SIG-M5 (cell line): ENCODE measurements at places on chromosomes 7 and 10.

- DNase-seq: no peak
These were observed 254.3 kb downstream of the CDK14 start for GRCh38 chr7:90850471-90850870.

DNA sequence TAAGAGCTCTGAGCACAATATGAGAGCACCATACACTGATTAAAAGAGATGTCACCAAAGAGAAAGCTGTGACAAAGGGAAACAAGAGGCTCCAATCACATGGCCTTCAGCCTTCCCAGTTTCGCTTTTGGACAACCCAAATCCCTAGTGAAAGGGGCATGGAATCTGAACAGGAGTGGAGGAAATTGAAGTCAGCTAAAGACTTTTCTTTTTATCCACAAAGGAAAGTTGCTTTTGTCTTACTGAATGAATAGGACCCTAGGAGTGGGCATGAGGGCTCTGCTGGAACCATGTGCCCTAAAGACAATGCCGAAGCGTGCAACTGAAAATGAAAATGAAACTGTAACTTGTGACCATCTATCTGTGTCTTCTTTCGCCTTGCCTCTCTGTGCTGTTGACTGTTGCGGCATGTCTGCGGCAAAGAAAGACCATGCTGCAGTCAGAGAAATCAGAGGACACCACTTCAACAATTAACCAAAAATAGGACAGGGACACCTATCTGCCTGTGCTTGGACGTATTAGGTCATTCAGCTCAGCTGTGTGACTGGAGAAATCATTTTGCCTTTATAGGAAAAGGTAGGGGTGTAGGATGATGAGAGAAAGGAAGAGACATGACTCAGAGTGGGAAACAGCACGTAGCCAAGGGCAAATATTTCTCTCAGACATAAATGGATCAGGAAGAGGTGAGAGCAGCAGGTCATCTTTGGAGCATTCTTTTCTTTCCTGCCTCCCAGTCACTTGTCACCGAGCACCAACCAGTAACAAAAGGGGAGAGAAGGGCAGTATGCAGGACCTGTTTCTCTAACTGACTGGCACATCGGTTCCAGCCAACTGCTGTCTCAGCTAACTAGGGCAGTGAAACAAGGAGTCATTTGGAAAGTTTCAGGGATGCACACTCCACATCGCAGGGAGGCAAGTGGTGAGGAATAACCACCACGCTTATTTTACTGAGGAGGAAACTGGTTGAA lies 12.3 kb downstream of the CAV2 start:
- no peak for DNase-seq

- DNase-seq: no peak
These were observed 65.7 kb upstream of the STRIP2 start for GRCh38 chr7:129368389-129368986.

GRCh38 chr10:45383682-45384330 lies 9.8 kb downstream of the ALOX5 start:
- no peak for DNase-seq

- DNase-seq: no peak
These were observed 670 bp upstream of the AGK start for GRCh38 chr7:141550386-141551093.

DNA sequence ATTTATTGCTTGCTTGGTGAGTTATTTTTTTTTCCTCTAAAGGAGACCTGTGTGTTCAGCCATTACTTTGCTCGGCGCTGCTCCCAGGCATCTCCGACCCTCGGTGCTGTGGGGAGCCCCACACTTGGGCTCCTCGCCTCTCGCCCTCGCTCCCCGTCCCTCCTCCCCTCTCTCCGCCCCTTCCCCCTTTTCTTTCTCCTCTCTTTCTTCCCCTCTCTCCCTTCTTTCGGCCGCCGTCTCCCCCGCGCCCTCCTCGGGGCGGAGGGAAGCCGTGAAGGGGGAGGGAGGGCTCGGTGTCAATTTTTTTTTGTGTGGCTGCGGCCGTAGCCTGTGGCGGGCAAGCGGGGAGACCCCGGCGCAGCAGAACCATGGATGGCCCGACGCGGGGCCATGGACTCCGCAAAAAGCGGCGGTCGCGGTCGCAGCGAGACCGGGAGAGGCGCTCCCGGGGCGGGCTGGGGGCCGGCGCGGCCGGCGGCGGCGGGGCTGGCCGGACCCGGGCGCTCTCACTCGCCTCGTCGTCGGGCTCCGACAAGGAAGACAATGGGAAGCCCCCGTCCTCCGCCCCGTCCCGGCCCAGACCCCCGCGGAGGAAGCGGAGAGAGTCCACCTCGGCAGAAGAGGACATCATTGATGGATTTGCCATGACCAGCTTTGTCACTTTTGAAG lies 1.1 kb downstream of the AUTS2 start:
- DNase-seq: no peak

- no peak for DNase-seq
These were observed 151.3 kb downstream of the TRIL start for GRCh38 chr7:28806841-28807240.

DNA sequence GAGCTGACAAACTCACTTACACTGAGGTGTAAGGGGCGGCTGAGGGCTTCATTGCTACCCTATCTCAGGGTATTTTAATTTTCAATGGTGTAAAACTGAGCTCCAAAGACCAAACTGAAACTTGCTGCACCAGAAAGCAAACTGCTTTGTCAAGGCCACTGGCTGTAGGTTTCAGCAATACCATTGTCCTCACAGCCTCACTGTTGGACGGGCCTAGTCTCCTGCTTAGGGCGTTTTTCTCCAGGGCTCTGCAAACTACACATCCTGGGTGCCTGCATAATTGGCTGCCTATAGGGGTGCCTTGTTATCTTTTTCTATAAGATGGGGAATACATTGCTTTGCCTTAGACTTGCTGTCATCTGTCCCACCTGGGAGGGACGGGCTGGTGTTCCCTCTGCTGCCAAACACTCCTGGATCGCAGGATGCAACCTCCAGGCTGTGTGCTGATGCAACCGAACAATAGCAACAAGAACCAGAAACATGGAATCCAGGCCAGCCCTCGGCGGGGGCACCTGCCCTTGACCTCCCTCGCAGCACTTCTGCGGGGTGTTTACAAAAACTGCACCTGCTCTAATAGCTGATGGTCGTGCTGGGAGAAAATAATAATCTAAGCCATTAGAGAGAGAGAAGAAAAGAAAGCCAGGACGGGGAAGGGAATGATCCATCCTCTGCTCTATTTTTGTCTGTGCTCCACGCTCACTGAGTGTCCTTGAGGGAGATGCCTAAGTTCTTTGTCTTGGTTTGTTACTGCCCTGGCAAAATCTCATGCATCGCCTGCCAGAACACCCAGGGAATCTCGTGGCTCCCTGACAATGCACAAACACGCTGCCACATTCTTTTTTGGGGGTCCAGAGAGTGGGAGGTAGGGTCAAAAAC lies 104.5 kb downstream of the GALNT17 start:
- DNase-seq: no peak

GRCh38 chr10:44427037-44427436 lies 42.1 kb upstream of the CXCL12 start:
- DNase-seq: no peak

GRCh38 chr10:29408847-29409240 lies 120.0 kb downstream of the LYZL1 start:
- no peak for DNase-seq

DNA sequence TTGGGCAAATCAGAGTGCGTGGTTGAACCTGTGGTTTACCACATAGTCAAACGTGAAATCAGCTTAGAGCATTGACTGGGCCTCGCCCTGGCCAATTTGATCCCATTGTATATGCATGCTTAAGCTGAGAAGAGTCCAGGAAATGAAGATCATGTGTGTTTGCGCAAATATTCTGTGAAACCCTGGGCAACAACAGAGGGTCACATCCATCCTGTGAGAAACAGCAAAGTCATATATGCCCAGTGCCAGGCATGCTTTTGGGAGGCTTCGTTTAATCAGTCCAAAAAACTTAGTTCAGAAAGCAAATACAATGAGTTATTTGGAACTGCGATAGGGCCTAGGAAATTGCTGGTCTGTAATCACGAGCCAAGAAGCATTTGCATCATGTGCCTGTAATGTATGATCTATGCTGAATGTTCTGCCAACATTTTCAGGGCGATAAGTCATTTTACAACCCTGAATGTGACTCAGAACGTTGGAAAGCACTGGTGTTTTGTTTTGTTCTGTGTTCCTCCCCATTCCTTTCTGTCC lies 412.1 kb upstream of the CELF2 start:
- DNase-seq: no peak

DNA sequence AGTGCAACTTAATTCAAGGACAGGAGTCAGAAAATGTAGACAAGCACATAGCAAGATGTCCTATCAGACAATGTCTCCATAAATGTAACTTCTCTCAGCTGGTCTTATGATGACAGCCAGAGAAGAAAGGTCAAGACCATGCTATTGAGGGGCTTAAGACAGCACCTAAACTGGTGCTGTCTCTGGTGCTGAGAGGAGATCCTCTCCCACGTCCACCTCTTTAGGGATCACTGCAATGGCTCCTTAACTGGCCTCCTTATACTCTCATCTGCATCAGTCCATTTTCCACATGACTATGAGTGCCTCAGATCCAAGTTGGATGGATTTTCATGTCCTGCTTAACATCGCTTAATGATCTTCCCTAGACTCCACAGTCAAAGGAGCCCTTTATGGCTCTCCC lies 210.6 kb downstream of the ARL4A start:
- DNase-seq: no peak

GRCh38 chr10:38072552-38072951 lies 21.6 kb upstream of the ZNF37A start:
- no peak for DNase-seq

DNA sequence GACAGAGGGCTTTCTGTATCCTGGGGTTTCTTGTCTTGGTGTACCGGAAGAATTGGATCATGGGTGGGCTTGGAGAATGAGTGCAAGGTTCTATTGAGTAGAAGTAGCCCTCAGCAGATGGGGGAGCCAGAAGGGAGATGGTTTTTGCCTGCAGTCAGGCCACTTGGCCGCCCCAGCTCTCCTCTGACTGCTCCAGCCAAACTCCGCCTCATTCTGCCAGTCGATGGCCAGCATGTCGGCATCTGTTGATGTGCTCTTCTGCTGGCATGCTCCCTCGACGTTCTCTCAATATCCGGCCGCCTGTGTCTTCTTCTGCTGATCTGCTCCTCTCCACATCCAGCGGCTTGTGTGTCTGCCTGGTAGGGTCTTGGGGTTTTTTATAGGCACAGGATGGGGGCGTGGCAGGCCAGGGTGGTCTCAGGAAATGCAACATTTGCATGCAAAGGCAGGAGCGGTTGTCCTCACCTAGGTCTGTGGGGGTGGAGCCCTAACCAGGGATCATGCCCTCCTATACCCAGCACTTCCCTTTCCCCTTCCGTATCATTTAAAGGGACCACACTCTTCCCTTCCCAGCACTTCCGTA lies 40.2 kb upstream of the TNS3 start:
- DNase-seq: no peak

DNA sequence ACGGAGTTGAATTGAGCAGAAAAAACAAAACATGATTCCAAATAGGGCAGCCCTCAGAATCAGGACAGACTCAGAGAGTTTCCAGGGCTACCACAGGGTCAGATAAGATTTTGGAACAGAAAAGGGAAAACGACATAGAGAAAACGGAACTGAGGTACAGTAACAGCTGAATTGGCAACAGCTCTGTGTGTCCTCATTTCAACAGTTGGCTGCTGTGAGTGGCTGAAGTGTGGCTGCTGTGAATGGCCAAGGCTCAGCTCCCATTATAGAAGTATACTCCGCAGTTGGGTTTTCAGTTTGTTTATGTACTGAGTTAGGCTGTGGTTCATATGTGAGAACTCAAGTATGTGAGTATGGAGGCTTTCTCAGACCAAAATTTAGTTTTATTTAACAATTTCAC lies 32.0 kb downstream of the ANTXRL start:
- DNase-seq: no peak

- no peak for DNase-seq
These were observed 99.9 kb downstream of the TRIL start for GRCh38 chr7:28858206-28858605.

DNA sequence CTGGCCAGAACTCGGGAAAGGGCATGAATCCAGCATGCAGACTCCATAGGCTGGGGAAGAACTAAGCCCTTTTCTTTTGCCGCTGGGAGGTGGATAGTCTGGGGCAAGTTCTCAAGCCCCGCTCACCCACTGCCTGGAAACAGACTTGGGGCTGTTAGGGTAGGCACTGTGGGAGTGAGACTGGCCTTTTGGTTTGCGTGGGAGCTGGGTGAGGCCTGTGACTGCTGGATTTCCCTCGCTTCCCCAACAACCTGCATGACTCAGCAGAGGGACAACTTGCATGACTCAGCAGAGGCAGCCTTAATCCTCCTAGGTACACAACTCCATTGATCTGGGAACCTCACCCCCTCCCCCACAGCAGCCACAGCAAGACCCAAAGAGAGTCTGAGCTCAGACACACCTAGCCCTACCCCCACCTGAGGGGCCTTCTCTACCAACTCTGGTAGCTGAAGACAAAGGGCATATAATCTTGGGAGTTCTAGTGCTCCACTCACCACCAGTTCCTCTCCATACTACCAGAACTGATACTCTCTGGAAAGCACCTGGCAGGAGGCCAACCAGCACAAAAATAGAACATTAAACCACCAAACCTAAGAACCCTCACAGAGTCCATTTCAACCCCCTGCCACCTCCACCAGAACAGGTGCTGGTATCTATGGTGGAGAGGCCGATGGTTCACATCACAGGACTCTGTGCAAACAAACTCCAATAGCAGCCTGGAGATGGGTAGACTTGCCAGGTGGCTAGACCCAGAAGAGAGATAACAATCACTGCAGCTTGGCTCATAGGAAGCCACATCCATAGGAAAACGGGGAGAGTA lies 81.4 kb upstream of the LAMB4 start:
- no peak for DNase-seq

DNA sequence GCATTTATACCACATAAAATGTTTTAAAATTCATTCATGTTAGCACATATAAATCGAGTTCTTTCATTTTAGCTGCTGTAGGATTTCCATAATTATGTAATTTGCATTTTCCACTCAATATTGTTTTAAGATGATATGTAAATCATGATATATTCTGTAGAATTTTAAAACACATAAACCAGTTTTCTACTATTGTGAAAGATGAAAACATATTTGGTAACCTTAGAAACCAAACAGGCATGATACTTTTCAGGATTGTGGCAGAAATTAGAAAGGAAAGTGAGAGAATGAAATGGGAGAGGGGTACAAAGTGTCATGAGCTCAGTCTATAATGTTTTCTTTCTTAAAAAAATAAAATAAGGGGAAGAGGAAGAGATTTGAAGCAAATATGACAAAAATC lies 269.3 kb downstream of the PPP1R3A start:
- DNase-seq: no peak

- no peak for DNase-seq
These were observed 466.4 kb upstream of the ZMIZ1 start for GRCh38 chr10:78602201-78602932.

GRCh38 chr7:23012186-23012585 lies 1.7 kb downstream of the HYCC1 start:
- no peak for DNase-seq

GRCh38 chr10:77085344-77085743 lies 552.3 kb downstream of the KCNMA1 start:
- no peak for DNase-seq
